ENCODE measurements at places on chromosomes 5 and 9. TPM values are rescaled to one million over a fixed set of nuclear protein-coding genes. Genes with fewer than 3 reads are reported as not detected.

The UNC13B gene
- polyA plus RNA-seq: 0.41 TPM

The LRRC14B gene
- polyA plus RNA-seq: not detected

The PDE6A gene
- not detected for polyA plus RNA-seq

The LPAR1 gene
- 13.6 TPM for polyA plus RNA-seq

The UBTD2 gene
- 3.2 TPM for polyA plus RNA-seq

The PAEP gene
- not detected for polyA plus RNA-seq

The LECT2 gene
- polyA plus RNA-seq: not detected

The BARX1 gene
- polyA plus RNA-seq: not detected

The KIF4B gene
- polyA plus RNA-seq: not detected

The C5orf58 gene
- polyA plus RNA-seq: not detected
